Colonic mucosa (tissue), 4 donors: ENCODE measurements at places on chromosomes 7 and 10. TPM values are rescaled to one million over a fixed set of nuclear protein-coding genes. Genes with fewer than 3 reads are reported as not detected.

- no peak for DNase-seq
These were observed 51.1 kb downstream of the EPDR1 start for GRCh38 chr7:37971491-37971890.

- DNase-seq = no peak
These were observed 30.3 kb downstream of the ARID5B start for GRCh38 chr10:61931620-61932332.

- DNase-seq = no peak
These were observed 6.8 kb upstream of the PLXDC2 start for GRCh38 chr10:19809481-19809880.

GRCh38 chr10:97964748-97965147 lies 65.7 kb downstream of the CRTAC1 start:
- no peak for DNase-seq

GRCh38 chr10:46070749-46071148 lies 24.7 kb upstream of the MSMB start:
- no peak for DNase-seq

DNA sequence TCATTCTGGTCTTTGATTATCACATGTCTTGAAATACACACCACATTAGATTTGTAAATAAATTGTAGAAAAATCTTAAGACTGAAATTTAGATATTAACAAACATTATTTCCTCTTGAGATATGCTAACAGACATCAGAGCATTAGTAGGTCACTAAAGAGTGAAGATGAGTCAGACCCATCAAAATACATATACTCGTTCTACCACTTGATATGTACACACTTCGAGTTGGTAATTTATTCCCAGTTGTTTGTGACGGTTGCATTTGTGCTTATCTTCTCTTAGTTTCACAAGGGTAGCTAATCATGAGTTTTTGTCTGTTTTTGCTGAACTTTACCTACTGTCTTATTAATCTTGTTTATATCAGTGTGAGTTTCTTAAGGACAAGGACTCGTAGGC lies 383.4 kb downstream of the AUTS2 start:
- DNase-seq = no peak

GRCh38 chr7:101598986-101599771 lies 29.9 kb downstream of the MYL10 start:
- DNase-seq = no peak

FXYD4 gene
- total RNA-seq = 0.98 TPM

NRG3 gene
- total RNA-seq = not detected

RBP3 gene
- total RNA-seq = not detected

GIMAP2 gene
- total RNA-seq = 6.9 TPM

NANOS1 gene
- total RNA-seq = 0.74 TPM
